WERI-Rb-1 (cell line): ENCODE measurements at places on chromosomes 3 and 15.

DNA sequence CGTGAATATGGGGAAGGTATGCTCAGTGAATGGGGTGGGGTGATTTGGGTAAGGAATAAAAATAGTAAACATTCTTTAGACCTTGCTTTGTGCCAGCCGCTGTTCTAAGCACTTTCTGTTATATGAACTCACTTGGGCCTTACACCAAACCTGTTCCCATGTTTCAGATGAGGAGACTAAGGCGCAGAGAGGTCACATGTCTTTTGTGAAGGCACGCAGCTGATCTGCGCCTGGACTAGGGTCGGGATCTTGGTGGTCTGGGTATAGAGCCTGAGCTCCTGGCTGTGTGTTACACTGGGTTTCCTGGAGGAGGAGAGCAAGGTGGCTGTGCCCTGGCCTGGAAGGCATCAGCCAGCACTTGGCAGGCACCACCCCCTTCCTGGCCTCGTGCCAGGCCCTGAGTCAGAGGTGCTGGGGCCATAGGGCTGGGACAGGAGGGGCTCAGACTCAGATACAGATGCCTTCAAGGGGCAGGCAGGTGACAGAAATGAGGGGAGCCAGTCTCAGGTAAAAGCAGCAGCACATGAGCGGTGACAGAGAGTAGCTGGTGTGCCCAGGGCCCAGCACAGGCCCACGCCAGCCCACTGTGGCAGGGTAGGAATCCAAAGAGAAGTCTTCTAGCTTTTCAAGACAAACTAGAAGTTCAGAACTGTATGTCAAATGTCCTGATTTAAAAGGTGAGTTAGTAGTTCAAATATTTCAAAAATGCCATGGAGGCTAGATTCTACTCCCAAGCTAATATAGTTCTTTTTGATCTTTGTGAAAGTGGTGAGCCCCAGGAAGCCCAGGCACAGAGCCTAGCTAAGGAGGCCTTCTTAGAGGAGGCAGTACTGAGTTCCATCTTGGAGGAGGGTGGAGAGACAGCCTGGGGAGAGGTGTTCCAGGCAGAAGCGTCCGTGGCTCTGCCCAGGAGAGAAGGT, 83.1 kb downstream of the DNAJB8 start:
- DNase-seq = no peak

DNA sequence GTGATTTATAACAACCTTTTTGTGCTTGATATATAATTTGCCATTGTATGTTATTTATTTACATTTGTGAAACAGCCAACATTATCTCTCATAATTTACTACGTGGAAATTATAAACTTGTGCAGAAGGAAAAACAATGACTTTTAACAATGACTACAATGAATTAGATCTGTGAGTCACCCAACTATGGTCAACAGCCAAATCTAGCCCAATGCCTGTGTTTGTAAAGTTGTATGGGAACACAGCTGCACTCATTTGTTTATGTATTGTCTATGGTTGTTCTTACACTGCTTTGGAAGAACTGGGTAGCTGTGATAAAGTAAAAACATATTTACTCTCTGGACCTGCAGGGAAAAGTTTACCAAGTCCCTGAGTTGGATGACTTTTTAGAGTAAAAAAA, 110.4 kb downstream of the OTOL1 start:
- no peak for DNase-seq

DNA sequence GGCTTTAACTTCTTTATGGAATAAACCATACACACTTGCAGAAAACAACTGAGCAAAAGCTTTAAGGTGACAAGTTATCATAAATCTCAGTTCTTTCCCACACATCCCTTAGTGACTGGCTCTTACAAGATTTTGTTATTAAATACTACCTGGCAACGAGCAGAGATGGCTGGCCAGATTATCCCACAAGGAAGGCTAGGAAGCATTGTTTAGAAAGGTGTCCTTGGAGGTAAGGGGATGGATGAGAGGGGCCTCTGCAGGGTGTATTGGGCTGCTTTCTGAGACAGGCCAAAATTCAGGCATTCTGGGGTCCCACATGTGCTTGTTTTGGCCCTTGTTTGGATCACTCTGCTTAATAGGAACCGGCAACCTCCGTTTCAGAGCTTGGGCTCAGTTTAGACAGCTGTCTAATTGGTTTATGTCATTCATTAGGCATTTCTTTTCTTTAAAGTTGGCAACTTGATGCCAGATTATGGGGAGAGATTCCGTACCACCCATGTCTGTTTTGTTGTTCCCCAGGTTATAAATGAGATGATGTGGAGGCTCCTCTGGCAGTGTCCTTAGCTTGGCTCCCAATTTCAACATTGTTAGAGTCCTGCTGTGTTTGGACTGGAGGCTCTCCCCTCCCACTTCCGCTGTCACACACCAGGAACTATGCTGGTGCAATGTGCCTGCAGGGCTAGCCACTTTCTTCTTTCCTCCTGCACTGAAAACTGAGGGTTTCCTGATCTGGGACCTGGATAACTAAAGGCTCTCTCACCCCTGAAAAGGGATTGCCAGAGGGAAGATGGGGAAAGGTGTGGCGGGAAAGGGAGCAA, 121.1 kb downstream of the TPRG1 start:
- DNase-seq = no peak

- DNase-seq = no peak
These were observed 43.4 kb upstream of the FILIP1L start for GRCh38 chr3:100157685-100158084.

GRCh38 chr15:37102305-37103162, 2.2 kb upstream of the MEIS2 start:
- DNase-seq = peak; percentile 24

- DNase-seq = no peak
These were observed 108.1 kb upstream of the LSAMP start for GRCh38 chr3:116553355-116553754.

- DNase-seq = peak; percentile 65
These were observed 37.7 kb downstream of the PLD1 start for GRCh38 chr3:171772427-171773056.

DNA sequence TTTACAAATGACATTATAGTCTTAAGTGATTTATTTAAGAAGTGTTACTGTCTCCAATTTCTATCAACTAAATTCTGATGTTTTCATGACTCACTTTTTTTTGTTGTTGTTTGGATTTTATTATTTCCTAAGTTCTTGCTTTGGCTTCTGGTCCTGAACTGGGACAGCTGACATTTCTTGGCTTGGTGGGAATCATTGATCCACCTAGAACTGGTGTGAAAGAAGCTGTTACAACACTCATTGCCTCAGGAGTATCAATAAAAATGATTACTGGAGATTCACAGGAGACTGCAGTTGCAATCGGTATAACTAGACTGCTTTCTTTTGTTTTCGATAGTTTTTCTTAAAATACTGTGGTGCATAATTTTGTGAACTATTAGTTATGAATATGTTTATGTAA, 47.5 kb downstream of the ASTE1 start:
- no peak for DNase-seq

DNA sequence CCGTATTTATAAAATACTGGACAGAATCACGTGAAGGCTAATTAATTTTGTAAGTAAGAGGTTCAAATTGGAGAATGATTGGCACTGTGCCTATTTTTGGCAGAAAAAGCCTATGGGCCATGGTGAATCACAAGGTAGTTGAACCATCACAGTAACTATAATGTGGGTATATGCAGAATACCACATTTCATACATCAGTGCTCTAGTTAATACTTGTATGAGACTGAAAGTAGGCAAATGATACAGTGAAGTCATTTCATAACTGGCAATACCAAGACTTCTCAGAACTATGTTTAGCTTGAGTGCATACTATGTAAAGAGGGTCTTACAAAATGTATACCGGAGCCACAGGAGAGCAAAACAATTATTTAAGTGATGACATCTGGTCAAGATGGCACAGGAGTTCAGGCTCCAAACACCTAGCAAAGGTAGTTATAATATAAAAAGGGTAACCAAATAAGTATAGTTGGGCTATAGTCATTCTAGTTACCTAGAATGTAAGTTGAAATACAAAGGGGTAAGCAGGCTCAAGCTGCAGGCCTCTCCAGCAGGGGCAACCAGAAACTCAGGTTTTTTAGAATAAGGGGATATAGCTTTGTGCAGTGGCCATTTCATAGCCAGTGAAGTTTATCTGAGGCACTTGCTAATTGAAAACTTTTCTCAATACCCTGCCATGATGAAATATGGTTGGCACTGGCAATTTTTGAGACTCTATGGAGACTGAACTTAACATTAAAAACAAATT, 19.1 kb downstream of the GPR160 start:
- no peak for DNase-seq

DNA sequence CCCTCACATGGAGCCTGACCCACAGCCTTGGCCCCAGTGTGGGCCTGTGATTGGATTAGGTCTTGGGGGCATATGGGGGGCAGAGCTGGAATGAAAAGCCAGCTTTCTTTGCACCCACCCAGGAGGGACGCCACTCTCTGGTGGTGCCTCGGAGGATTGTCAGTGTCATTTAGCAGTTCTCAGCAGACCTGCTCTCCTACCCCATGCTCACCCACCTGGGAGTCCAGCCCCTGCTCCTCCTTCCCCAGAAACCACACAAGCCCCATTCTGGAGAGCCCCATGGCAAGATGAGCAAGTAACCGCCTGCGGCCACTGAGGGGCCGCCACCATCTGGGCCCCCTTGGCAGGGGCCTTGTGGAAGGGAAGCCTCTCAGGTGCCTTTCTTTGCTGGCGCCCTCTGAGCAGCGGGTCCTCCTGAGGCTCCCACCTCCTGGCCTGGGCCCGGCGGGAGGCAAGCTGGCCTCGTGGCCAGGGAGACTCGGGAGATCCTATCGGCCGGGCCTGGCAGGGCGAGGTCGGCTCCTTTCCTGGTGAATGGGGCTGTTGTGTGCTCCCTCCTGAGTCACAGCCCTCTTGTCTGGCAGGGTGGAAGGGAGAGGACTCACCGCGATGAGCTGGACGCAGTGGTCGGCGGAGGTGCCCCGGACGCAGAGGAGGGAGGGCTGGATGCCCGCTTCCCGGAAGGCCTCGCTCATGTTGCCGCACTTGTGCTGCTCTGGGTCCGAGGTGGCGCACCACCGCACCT, 2.3 kb downstream of the MELTF start:
- DNase-seq = no peak

GRCh38 chr3:180319461-180319860, 282.5 kb upstream of the TTC14 start:
- no peak for DNase-seq

DNA sequence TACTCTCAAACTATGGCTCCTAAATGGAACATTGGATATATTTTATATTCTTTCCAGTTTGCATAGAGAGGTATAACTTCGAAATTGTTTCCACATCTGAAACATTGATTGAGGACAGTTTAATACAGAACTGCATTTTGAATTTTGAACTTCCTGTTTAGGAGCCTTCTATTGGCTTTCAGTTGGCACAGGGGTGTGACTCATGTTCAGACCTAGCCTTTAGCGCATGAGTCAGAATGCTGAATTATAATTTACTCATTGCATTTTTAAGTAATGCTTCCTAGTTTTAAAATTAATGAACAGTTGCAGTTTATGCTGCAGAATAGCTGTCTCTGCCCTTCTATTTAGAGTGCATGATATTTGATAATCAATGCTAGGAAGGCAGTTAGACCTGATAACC, 751.7 kb downstream of the CADM2 start:
- no peak for DNase-seq

GRCh38 chr3:18135060-18135814, 289.9 kb downstream of the SATB1 start:
- DNase-seq = no peak

DNA sequence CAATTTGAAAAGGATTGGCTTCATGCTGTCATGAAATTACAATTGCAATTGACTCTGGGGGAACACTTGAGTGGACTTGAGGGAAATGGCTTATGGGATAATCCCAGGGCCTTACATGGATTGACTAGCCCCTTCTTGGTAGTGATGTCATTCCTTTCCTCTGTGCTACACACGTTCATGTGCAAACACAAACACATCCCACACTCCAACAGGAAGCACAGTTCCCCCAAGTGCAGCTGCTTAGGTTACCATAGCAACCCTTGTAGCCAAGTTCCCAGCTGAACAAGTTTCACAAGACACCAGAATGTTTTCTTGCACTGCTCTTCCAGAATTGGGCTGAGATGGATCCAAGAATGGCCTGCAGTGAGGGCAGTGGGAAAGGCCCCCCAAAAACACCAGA, 217.0 kb downstream of the ZNF621 start:
- no peak for DNase-seq

DNA sequence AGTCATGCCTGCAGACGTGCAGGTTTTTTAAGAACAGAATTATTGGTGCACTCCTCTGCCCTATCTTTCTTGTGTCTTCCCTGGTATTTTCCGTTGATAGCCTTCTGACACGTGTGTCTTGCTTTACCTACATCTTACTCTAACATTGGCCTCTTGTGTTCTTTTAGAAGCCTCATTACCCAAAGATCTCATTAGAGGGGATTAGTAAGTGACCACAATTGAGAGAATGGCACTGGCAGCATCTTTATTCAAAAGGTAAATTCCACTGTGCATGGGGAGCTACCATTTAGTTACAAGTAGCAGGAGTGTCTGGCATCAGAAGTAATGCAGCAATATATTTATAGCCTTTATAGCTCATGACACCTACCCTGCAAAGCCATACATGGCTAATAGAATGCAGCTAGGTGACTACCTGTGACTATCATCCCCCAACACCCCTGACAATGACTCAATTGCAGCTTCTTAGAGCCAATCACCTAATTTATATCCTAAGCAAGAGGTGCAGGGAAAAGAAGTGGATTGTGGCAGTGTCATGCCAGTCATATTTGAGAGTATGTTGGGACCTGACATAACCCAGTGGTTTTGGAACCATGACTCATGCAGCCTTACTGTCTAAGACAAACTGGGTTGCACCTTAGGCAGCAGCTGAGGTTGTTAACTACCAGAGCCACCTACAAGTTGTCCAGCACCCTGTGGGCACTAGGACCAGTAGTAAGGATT, 164.8 kb downstream of the GRM7 start:
- no peak for DNase-seq

GRCh38 chr15:73388256-73388781, 19.6 kb upstream of the HCN4 start:
- DNase-seq = no peak
